ENCODE measurements at places on chromosomes 2 and 18.
A peak's percentile ranks its signal among the peaks of the same experiment; 100 is the strongest.

DNA sequence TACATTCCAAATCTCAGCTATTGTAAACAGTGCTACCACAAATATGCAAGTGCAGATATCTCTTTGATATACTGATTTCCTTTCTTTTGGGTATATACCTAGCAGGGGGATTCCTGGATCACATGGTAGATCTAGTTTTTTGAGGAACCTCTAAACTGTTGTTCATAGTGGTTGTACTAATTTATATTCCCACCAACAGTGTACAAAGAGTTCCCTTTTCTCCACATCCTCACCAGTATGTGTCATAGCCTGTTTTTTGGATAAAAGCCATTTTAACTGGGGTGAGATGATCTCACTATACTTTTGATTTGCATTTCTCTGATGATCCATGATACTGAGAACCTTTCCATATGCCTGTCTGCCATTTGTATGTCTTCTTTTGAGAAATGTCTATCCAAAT, 6.3 kb upstream of the CCNT2 start:
- DNase-seq = no peak

- no peak for DNase-seq
Measured at GRCh38 chr2:24821433-24821891, 28.2 kb downstream of the CENPO start.

DNA sequence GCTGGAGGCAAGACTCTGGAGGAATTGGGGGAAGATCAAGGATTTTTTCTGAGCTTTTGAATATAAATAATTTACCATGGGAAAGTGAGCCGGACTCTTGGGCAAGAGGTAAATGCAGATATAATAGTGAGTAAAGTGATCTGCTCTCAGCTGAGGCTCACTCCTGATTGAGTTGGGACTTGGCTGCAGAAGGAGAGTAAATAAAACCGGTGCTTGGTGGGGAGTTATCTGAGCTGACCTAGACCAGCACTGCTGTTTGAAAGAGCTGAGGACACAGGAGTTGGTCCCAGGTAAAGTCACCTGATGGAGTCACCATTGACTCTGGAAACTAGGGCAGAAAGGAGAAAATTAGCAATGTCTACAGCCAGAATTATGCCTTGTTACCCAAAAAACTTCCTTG, 57.3 kb upstream of the LRPPRC start:
- no peak for DNase-seq

GRCh38 chr2:18814387-18814786, 225.0 kb upstream of the NT5C1B start:
- peak; percentile 12 for DNase-seq

DNA sequence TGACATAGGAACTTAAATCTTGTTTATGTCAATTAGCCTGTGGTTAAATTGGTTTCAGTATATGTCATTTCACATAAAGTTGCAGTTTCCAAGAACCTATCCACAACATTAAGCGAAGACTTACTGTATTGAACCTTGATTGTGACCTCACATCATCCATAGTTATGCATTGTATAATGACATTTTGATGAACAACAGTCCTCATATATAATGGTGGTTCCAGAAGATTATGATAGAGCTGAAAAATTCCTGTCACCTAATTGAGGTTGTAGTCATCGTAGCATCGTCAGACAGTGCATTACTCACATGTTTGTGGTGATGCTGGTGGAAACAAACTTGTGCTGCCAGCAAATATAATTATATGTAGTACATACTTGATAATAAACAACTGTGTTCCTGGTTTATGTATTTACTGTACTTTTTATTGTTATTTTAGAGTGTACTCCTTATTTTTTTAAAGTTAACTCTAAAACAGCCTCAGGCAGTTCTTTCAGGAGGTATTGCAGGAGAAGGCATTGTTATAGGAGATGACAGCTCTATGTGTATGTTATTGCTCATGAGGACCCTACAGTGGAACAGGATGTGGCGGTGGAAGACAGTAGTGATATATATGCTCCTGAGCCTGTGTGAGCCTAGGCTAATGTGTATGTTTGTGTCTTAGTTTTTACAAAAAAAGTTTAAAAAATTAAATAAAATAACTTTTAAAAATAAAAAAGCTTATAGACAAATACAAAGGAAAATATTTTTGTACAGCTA, 56.6 kb downstream of the UBE2E3 start:
- no peak for DNase-seq

DNA sequence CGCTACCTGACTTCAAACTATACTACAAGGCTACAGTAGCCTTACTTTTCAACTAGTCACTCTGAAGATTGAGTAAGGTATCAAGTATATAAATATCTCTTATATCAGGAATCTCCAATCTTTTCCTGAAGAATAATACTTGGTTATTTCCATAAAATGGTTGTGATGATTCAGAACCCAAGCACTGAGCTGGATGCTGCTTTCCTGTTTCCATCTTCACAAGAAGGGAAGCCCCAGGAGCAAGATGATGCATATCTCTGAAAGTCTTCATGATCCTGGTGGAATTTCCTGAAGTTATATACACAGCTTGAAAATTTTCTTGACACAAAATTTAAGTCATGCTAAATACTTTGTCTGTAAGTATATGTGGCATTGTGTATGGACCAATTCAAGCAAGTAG, 243.9 kb upstream of the TANK start:
- DNase-seq = no peak

GRCh38 chr2:194252127-194252526, 1404.9 kb upstream of the SLC39A10 start:
- DNase-seq = no peak

Measured in GM12865 (cell line).